Chondrocyte (in vitro differentiated cells): ENCODE measurements at places on chromosomes 6 and 20. TPM values are rescaled to one million over a fixed set of nuclear protein-coding genes. Genes with fewer than 3 reads are reported as not detected.

DNA sequence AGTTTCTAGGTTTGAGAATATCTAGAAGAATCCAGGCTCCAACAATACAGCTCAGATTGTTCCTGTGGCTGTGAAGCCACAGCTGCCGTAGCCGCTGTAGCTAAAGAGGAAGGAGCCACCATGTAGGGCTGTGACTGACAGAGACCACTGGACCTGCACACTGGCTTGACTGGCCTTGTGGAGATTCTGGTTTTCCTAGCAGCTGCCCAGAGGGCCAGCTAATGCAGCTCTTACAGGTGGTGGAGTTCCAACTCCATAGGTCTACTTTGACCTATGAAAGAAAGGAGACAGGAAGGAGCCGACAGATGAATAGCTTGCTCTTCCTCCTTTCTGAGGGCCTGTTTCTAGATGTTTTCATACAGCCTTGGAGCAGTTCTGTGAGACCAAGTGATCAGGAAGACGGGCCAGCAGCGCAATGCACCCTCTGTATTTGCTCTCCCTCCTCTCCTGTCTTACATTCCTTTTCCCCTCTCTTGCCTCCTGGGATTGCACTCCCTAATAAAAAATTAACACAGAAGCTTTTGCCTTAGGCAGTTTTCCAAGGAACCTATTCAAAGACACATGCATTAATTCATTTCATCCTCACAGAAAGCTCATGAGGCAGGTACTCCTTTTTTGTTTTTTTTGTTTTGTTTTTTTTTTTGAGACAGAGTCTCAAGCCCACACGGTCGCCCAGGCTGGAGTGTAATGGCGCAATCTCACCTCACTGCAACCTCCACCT is 51.8 kb upstream of the MYB start:
- DNase-seq = no peak

PGC gene
- not detected in 3 replicates for total RNA-seq

DNA sequence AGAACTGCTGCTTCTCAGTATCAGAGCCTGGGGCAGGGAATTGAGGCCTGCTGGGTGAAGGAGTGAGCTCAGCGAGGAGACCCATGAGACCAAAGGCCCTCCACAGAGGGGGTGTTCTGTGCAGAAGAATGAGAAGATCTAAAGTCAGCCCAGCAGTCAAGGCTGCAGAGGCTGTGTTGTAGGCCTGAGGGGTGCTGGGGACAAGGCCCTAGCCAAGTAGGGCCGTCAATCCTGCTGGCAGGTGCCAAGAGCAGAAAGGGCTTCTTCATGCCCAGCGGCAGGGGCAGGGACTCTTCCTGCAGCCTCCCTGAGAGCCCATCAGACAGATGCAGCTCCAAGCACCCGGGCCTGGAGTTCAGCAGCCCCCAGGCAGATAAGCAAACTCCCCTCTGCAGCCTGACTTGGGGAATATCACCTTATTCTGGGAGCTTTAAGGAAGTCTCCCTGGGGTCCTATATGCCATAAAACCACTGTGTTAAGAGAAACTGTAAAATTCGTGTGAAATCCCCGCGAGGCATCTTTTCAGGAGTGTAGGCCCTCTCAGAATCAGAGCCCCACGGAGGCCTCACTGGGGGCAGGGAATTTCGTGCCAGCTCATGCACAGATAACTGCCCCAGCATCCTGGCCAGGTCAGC is 9.0 kb downstream of the CCDC167 start:
- no peak for DNase-seq

GRCh38 chr20:50304501-50304856 is 113.8 kb downstream of the CEBPB start:
- no peak for DNase-seq
